ENCODE measurements at places on chromosomes 13 and 19.
A peak's percentile ranks its signal among the peaks of the same experiment; 100 is the strongest.

- DNase-seq = no peak
Observed at GRCh38 chr13:93750676-93751075, 524.1 kb downstream of the GPC6 start.

GRCh38 chr13:103273825-103274224, 207.6 kb upstream of the SLC10A2 start:
- DNase-seq = no peak

GRCh38 chr19:44576843-44577565, 36.4 kb upstream of the IGSF23 start:
- peak; percentile 64 for DNase-seq

GRCh38 chr19:2923510-2923909, 21.3 kb downstream of the ZNF77 start:
- DNase-seq = no peak

- no peak for DNase-seq
Observed at GRCh38 chr13:70171151-70171550, 62.9 kb upstream of the KLHL1 start.

- peak; percentile 60 for DNase-seq
Observed at GRCh38 chr19:34220472-34221063, 33.8 kb upstream of the GARRE1 start.

GRCh38 chr19:5578097-5578846, 10.5 kb upstream of the TINCR start:
- DNase-seq = peak; percentile 67

DNA sequence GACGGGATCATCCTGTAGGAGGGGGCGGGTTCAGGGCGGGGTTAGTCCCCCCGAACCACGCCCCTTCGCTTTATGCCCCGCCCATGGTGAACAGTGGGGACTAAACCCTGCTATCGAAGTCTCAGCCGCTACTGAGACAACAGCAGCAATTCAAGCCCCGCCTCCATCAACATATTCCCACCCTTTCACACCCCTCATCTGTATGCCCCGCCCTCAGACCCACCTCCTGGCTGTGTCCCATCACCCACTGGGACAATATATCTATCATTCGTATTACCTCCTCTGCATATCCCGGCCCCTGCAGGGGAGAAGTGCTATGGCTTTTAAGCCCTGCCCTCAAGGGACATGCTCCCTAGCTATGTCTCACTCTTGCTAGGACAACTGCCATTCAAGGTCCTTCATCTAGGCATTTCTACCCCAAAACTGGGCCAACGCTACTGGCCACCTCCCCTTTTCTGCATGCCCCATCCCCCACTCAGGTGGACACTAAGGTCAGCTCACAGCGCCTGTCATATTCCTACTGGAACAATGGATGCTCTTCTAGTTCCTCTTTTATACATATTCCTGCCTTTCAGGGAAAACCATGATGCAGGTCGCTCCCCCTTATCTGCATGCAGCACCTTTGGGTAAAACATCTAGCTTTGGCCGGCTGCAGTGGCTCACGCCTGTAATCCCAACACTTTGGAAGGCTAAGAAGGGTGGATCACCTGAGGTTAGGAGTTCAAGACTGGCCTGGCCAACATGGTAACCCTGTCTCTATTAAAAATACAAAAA, 11.9 kb downstream of the LRFN1 start:
- no peak for DNase-seq

GRCh38 chr19:2728783-2729387, 7.7 kb upstream of the DIRAS1 start:
- no peak for DNase-seq

GRCh38 chr13:100552755-100553154, 35.8 kb downstream of the GGACT start:
- no peak for DNase-seq

GRCh38 chr13:112719556-112719955, 29.7 kb downstream of the ATP11A start:
- no peak for DNase-seq

DNA sequence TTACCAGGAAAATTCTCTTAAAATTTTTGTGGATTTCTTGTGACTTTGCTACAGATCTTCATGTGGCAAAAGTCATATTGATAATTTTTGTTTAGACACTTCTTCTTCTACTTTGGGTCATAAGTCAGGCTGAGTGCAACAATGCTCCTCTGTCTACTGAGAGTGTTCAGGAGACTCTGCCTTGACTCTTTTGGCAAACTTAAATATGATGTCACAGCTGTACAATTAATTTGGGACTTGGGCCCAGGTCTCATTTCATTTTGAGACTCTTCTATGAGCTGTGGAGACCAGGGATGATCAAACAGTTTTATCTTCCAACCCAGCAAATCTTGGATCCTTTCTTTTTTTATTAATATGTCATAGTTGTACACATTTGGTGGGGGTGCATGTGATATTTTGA, 19.7 kb upstream of the IPO5 start:
- no peak for DNase-seq

GRCh38 chr13:77423296-77423695, 96.4 kb upstream of the MYCBP2 start:
- no peak for DNase-seq

DNA sequence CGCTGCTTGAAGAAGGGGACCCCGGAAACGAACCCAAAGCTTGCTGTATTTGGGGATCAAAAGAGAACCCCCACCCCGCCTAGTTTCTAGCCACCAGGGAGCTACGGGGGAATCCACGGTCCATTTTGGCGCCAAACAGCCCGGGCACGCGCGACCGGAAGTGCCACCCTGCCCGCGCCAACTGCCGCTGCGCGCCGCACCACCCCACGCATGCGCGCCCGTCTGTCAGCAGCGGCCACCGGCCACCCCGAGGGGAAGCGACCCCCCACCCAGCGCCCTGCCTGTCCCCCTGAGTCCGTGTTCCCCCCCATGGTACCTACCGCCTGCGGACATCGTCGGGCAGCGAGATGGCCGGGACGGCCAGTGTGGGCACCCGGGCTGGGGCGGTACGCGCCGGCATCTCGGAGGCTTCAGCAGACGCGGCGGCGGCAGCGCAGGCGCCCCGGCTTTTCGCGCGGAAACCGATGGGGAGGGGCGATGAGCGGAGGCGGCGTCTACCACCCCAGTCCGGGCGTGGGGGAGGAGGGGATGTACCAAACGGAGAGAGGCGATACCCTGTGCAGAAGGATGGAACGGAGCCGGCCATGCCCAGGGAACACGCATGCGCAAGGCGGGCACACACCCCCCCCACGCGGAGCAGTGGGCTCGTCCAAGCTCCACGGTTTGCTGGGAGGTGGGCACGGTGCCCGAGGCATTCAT, at the start of gene DNMT1:
Gene DNMT1, minus strand, starts transcription at position 454 of the 699 bp plus-strand sequence. Its CDS starts 54 bp downstream, at position 400.
- DNase-seq = peak; percentile 98

DNA sequence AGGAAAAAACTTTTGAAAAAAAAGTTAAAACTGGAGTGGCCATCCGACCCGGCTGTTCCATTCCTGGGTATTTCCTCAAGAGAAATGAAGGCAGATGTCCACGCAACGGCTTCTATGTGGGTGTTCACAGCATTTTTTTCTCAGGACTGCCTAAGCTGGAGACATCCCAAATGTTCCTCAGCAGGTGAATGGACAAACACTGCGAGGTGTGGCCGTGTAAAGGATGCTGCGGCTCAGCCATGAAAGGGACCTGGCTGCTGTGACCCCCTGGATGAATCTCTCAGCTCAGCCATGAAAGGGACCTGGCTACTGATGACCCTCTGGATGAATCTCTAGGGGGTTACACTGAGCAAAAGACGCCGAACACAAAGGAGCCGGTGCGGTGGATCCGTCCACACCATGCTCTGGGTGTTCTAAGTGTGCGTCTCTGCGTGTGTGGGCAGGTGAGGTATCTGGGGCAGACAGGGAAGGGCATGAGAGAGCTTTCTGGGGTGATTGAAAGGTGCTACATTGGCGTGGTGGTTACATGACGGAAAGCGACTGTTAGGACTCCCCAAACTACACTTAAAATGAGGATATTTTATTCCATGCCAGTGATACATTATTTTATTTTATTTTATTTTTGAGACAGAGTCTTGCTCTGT, 7.2 kb upstream of the ASPDH start:
- no peak for DNase-seq

GRCh38 chr19:19533841-19534240, 4.2 kb upstream of the CILP2 start:
- no peak for DNase-seq
